ENCODE measurements at places on chromosomes 7 and 10.

DNA sequence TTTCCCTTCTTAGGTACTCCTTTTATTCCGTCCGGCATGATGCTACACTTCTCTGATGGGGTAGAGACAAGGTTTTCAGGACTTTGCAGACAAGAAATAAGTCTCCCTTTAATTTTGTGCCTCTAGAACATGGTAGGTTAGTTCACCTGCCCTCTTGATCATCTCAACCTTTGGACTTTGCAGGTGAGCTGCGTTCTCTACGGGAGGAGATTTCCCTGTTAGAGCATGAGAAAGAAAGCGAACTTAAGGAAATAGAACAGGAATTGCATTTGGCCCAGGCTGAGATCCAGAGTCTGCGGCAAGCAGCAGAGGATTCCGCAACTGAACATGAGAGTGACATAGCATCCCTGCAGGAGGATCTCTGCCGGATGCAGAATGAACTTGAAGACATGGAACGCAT is 9.2 kb downstream of the CCDC136 start:
- no peak for DNase-seq

- DNase-seq, result no peak
These were observed 511.0 kb upstream of the COBL start for GRCh38 chr7:51827631-51828030.

- DNase-seq, result no peak
These were observed 33.0 kb upstream of the PLXNA4 start for GRCh38 chr7:132609222-132609621.

DNA sequence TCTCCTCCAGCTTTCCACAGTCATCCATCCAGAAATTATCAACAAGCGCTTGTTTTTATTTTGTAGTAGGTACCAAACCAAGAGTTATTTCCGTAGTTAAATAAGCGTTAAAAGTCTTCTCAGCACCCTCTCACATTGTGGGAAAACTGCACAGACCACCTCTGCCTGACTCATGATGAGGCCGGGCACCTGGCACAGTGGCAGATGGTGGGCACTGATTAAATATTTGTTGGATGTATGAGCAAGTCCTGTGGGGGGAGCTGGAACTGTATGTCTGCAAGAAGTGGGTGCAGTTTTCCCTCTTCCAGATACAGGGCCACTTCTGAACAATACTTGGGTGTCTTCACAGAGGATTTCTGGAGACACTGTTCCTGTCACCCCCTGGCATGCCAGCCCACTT is 5.3 kb upstream of the REPIN1 start:
- no peak for DNase-seq

DNA sequence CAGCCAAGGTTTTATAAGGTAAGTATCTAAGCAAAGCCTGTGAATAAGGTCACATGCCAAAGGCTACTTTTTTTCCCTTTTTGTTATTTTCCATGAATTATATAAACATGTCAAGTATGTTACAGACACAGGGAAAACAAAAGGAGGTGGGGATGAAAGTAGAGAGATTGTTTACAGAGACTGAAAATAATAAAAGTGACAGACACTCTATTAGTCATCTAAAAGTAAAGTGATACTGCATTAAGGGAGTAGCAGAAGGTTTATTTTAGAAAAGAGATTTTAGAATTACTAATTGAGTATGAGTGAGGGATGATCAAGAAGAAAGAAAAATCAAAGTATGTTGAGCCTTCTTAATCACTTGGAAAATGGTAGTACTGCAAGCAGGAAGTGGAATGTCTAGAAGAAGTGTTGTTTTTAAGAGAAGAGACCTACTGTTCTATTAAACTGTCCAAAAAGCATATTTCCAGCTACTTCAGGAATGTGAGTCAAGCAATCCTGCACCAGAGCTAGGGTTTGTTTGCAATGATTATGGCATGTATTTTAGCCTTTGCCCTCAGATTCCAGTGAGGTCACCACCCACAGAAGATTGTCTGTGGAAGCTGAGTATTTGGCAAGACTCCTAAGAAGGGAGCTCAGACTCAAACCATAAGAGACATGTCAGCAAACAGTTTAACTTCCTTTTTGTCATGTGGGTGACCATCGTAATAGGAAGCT is 177.9 kb upstream of the PLXDC2 start:
- peak; percentile 26 for DNase-seq

- no peak for DNase-seq
These were observed 8.0 kb downstream of the XRCC2 start for GRCh38 chr7:152667958-152668357.

GRCh38 chr10:99470327-99470726 is 39.9 kb upstream of the GOT1 start:
- DNase-seq, result no peak

DNA sequence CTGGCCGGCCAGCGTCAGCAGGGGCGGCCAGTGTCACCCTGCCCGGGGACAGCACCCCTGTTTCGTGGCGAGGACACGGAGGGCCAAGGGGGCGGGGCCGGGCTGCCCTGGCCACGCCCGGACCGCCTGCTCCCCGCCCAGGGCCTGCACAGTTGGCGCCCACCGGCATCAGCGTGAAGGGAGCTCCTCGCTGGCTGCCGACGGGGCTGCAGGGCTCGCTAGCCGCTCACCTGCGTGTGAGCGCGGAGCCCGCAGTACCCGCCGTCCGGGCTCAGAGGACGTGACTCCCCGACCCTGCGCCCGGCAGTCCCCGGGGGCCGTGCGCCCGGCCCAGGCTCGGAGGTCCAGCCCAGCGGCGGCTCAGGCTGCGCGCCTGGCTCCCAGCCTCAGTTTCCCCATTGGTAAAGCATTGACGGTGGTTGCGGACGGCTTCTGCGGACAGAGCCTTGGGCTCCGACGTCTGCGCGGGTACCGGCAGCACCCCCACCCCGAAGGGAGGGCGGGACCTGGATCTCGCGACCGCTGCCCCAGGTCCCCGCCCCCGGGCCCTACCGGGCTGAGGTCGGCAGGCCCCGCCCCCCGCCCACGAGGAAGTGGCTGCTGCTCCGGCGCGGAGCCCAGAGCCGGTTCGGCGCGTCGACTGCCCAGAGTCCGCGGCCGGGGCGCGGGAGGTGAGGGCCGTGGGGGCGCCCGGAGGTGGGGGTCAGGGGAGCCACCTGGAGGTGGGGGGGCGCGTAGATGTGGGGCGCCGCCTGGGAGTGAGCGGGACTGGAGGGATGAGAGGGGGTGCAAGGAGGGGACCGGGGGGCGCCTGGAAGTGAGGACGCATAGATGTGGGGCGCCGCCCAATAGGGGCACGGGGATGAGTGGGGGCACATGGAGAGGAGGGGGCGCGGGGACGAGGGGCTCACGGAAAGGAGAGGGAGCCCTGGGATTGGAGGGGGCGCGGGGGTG is at the start of gene ARPC1B:
Gene ARPC1B, plus strand, starts transcription at position 620 of the 954 bp plus-strand sequence. CDS start 10,985 bp downstream, outside the sequence.
- no peak for DNase-seq

DNA sequence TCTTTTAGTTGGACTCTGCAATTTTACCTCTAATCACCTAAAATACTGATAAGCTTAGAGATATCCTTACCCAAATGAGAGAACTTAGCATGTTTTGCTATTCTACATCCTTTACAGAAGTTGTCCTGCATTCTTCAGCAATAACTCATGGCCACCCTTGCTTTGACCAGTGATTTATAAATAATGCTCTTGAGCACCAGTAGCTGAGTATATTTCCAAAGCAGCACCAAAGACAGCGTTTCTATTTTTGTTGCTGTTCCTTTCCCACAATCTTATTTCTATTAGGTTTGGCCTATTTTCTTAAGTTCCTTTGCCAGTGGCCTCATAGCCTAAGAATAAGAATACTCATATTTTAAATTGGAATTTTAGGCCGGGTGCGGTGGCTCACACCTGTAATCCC is 15.0 kb downstream of the ARPC1A start:
- DNase-seq, result no peak

- DNase-seq, result no peak
These were observed 464.1 kb downstream of the SUGCT start for GRCh38 chr7:40598915-40599314.

DNA sequence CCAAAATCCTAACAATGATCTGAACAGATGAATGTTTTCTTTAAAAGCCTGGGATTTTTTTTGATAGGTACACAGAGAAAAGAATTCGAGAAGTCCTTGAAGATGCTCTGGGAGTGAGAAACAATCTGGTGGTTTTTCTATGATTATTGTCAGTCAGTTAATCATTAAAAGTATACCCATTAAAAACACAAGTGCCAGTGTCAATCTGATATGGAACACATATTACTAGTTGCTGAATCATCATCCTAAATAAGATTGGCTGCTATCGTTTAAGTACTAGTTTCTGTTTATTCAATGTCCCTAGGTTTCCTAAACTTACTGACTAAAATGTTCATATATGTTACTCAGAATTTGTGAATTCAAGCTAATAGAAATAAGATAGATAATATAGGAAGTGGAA is 16.1 kb downstream of the COL28A1 start:
- no peak for DNase-seq

DNA sequence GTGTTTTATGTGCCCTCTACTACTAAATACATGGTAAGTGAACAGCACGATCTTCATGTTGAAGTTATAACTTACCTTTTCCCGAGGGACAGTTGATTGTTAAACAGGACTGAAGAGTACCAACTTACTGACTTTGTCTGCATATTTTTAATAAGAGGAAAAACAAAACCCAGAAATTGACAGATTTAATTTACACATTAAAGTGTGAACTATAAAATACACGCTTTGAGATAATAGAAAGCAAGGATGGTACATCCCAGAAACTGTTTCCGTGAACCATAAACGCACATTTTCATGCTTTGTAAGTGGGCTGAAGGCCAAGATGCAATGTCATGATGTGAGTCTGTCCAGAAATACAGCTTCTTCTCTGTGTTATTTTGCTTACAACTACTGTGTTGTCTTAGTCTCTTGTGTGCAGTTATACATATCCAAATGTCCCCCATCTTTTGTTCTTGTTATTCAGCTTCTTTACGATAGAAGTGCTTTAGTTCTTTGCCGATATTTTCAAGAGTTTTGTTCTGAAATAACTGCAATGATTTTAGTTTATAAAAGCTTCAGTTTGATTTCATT is 190.1 kb downstream of the MLLT10 start:
- no peak for DNase-seq

DNA sequence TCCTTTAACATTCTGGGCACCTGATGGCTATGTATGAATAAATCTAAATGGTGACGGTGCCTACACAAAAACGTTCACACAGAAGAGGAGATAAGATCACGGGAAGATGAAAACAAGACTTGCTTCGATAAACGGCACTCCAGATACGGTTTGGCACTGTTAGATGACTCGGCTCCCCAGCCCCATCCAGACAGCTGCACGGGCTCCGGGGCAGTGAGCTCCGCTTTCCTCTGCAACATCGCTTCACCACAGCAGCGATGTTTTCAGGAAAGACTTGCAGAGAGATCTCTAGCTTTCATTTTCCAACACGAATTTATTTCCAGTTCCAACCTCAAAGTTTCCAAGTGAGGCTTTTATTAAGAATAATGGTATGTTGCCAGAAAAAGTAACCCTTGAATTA is 132.1 kb downstream of the KLF6 start:
- no peak for DNase-seq

- DNase-seq, result no peak
These were observed 32.6 kb upstream of the ZNRF2 start for GRCh38 chr7:30251708-30252329.

GRCh38 chr7:137755846-137756651 is 90.7 kb downstream of the DGKI start:
- DNase-seq, result no peak

DNA sequence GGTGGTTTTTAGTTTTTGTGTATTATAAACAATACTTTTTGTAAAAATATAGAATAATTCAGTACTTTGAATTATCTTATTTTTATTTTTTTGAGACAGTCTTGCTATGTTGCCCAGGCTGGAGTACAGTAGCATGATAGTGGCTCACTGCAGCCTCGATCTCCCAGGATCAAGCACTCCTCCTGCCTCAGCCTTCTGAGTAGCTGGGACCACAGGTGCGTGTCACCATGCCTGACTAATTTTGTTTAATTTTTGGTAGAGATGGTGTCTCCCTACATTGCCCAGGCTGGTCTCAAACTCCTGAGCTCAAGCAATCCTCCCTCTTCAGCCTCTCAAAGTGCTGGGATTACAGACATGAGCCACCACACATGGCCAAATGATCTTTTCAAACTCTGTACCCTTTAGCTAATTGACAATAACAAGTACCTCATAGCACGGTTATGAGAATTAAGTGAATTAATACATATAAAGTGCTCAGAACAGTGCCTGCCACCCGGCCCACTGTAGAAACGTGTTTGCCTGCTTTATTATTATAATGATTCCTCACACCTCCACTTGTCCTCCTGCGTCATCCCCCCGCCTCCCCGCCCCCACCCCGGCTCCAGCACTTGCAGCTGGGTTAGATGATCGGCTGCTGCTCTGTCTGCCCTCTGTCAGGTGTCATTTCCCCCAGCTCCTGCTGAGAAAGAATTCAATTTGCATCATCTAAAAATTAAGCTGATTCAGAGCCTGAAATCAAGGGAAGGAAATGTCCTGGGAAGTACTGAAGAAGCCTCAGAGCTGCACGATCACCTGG is 53.6 kb upstream of the NRF1 start:
- DNase-seq, result no peak

GRCh38 chr7:111074071-111074747 is 16.7 kb upstream of the LRRN3 start:
- DNase-seq, result no peak

DNA sequence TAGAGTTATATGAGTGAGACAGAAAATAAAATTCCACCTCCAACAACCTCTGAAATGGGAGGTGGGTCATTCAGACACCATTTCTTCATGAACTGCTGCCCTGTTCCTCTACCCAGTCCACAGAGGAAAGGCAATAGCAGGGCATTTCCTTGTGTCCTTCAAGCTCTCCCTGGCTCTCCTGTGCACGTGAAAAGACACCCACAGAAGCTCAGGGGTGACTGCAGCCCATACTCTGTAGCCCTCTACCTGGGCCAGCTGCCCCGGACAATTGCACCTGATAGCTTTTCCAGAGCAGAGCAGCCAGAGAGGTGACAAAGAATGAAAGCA is 10.0 kb downstream of the ST8SIA6 start:
- no peak for DNase-seq

GRCh38 chr10:3072641-3073360 is 5.5 kb downstream of the PFKP start:
- no peak for DNase-seq

- no peak for DNase-seq
These were observed 27.8 kb downstream of the MRC1 start for GRCh38 chr10:17836942-17837341.

DNA sequence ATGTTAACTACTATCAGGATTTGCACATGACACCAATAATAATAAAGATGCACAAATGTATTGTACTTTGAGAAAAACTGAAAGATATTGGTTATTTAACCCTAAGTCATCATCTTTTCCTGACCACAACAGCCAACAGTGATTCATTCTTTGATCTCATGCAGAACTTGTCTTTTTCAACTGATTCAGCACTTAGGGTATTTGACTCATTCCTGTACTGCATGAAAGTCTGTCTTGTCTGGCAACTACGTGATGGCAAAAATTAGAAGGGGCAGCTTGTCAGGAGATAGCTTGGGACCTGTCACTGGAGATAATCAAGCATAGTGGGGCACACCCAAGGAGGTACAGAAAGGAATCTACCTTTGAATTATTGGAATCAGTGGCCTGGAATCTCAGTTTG is 77.8 kb upstream of the LRRC17 start:
- DNase-seq, result peak; percentile 65

Measured in brain pericyte (primary cell).